Caki2 (cell line): ENCODE measurements at places on chromosomes 2 and 18.

DNA sequence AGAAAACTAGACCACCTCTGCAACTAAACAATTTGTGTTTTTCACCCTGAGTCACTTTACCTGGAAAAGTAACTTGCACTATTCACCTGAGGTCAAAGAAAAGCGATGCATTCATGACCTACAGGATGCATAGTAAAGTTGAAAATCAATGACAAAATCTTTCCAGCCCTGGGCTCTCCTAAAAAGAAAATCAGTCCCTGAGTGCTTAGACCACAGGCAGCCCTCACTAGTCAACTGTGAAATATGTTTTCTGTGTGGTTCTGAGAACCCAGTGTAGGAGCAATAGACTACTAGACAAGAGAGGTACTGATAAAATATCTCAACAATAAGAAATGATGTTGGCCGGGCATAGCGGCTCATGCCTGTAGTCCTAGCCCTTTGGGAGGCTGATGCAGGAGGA, 133.1 kb downstream of the TXNL1 start:
- no peak for DNase-seq

DNA sequence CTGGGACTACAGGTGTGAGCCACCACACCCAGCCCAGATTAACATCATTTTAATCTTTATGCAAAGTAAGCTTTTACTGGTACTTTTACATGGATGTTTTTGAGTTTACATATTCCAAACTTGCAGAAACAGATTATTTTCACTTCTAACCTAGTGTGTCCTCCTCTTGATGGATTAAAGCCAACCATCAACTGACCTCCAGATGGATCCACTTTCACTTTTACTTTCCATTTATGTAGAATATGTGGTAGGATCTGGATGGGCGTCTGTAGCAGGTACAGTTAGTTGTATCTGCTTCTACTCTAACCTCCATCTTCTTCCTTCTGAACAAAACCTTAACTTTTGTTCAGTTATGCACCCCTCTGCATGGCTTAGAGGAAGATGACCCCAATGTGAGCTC, 264.1 kb downstream of the CDH20 start:
- DNase-seq, result no peak

DNA sequence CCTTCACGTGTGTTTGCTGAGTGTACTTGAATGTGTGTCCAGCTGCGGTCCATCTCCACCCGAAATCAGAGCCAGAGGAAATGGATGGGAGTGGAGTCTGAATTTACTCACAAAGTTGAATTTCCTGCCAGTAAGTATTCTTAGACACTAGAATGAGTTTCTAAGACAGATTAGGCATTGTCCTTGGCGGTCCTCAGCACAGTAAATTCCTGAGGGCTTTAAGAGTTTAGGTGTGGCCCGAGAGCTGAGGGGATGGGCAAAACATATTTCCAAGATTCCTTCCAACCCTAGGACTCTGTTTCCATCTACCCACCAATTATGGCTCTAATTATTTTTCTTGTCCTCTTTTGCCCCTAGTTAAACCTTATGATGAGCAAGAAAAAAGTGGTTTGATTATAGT, 90.3 kb upstream of the PHLPP1 start:
- DNase-seq, result no peak

DNA sequence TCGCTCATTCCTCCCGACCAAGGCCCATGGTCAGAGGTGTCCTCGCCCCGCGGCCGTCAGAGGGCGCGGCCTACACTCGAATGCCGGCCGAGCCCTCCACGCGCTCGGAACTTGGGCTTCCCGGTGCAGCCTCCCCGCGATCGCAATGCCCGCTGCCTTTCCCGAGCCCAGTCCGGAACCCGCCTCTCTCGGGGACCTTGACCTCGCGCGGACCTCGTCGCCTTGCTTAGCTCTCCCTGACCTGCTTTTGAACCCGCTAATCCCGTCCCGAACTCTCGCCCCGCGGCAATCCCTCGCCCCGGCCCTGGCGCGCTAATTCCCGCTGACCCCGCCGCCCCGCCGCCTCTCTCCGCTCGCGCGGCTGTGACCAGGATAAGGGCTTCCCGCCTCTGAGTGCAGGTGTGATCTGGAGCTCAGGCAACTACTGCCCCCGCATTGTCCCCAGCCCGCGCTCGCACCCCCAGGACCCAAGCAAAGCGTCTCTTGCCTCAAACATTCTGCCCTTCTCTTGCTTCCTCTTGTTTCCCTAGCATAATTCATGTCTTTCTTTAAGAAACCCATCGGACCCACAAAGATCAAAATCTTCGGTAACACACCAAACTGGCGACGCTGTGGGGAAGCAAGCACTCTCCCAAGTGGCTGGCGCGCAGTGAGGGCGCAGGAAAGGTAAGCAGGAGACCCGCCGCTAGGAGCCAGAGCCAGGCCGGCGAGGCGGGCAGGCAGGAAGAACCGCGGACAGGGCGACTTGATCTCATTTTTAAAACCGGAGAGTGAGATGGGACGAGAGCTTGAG, 46.6 kb upstream of the ATP6V1B1 start:
- DNase-seq, result no peak

- no peak for DNase-seq
These were observed 422.7 kb upstream of the FSHR start for GRCh38 chr2:49577041-49577440.

DNA sequence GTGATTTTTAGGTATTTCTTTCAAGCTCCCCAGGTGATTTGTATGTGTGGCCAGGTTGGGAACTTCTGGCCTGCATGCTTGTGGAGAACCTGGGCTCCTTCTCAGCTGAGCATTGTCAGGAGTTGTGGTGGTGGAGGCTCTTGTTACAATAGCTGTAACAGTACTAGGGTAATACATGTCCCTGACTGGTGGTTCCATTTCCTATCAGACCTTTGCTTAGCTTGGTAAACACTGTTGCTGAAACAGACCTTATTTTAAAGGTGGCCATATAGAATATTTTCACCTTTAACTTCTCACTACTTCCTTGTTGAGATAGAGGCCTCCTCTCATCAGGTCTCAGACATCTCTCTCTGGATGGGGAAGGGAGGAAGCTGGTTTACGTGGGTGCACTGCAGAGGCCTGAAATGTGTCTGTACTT, 79.2 kb downstream of the SETBP1 start:
- no peak for DNase-seq

DNA sequence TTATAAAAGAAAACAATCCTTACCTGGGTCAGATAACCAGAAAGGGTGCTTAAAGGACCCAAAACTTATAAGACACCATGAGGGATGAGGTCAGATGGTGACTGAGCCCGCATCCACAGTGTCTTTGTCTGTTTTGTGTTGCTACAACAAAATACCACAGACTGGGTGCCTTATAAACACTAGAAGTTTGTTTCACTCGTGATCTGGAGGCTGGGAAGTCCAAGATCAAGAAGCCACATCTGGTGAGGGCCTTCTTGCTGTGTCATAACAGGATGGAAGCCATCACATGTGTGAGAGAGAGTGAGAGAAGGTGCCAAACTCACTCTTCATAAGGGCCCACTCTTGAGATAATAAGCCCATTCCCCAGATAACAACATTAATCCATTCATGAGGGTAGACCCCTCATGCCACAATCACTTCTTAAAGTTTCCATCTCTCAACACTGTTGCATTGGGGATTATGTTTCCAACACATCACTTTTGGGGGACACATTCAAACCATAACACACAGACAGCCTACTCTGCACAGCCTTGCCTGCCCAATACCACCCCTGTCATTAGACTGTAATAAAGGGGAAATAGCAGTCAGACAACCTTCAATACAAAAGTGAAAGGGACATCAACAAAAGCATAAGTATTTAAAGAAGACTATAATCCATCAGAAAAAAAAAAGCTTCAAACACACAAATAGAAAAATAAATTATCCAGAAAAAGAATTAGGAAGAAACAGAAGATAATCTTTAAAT, 249.8 kb downstream of the ANAPC1 start:
- no peak for DNase-seq

- DNase-seq, result peak; percentile 48
These were observed 12.5 kb downstream of the NPC1 start for GRCh38 chr18:23573626-23574431.

DNA sequence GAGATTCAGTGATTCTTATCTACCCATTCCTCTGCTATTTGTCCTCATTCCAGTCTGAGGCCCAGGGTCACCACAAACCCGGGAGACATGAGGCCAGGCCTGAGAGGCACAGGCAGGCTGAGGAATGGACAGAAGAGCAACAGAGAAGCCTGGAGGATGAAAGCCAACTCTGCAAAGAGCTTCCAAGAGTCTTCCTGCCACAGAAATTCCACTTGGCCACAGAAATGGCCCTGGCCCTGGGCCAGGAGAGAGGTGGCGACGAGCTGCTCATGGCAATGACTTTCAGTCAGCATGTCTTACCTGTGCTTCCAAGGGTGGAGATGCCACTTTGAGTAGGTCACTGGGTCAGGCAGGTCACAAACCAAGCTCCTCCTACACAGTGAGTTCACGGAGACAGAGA, 155.3 kb upstream of the PKDCC start:
- DNase-seq, result no peak

DNA sequence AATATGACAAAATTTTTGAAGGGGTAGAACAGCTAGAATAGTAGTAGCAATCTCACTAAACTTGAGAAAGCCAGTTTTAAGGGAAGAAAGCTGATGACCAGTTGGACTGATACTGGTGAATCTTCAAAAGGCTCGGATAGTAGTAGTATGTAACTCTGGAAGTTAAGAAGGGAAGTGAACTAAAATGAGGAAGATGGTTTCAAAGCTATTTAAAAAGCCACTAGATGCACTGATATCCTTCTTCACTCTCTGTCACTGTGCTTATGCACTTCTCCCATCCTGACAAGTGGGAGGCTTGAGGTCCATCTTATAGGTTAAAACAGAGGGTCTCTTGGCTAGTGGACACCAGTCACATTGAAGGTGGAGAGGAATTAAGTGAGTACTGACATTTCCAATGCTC, 141.1 kb downstream of the NCOA1 start:
- DNase-seq, result no peak

- DNase-seq, result no peak
These were observed 100.3 kb upstream of the PMAIP1 start for GRCh38 chr18:59799383-59800015.

- DNase-seq, result no peak
These were observed 881 bp downstream of the PIKFYVE start for GRCh38 chr2:208266936-208267335.

DNA sequence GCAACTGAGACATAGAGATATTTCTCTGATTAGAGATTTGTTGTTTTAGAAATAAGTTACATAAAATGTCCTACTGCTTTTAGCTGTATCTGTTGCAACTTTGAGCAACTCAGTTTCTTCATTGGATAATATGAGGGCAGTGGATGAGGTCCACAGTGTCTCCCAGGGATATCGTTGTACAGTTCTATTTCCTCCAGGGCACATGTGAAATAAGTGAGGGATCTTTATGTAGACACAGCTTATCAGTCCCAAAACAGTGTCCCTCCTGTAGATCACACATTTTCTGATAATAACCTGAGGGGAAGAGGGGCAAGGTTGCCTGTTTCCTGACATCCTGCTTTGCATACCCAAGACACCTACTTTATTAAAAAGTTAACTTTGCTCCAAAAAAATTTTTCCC, 1231.2 kb upstream of the ZEB2 start:
- no peak for DNase-seq

DNA sequence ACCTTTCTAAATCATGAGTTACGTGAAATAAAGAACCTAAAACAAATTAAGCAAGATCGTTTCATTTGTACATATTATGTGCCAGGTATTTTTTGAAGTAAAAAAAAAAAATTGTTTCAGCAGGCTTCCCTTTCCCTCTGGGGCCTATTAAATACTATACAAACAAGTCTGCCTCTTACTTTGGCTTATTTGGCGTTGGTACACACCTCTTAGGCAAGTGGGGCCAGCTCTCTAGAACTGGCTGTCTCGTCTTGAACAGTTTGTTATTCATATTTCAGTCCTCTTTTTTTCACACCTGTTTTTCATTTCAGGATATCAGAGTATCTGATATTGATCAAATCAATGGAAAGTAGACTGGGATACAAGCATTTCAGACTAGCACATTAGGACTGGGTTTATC, 27.4 kb upstream of the PPP3R1 start:
- no peak for DNase-seq

GRCh38 chr18:75142677-75143076, 66.3 kb downstream of the PTGR3 start:
- DNase-seq, result no peak

DNA sequence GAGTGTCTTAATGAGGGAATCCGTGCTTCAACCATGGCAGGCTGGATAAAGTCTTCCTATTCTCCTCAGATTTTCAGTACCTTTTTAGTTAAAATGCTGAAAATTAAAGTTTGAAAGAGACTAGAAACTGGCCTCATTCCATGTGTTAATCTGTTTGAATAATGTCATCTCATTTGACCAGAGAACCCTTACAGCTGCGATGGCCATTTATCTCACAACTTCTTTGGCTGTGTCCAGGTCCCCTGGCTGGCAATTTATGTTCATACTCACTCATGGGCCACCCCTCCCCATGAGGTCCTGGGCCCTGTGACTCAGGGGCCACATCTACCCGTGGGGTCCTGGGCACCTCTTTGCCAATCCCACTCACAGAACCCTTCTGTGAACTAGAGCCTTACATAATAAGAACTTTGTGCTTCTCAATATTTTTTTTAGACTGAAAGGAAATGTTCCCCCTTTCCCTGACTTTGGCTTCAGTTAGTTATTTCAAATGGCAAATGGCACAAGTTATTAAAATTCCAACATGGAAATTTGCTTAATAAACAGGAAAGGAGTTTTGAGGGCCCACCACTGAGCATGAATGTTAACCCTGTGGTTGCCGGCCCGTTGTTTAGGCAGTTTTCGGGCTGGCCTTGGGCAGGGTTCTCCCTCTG, 134.6 kb downstream of the UXS1 start:
- no peak for DNase-seq

DNA sequence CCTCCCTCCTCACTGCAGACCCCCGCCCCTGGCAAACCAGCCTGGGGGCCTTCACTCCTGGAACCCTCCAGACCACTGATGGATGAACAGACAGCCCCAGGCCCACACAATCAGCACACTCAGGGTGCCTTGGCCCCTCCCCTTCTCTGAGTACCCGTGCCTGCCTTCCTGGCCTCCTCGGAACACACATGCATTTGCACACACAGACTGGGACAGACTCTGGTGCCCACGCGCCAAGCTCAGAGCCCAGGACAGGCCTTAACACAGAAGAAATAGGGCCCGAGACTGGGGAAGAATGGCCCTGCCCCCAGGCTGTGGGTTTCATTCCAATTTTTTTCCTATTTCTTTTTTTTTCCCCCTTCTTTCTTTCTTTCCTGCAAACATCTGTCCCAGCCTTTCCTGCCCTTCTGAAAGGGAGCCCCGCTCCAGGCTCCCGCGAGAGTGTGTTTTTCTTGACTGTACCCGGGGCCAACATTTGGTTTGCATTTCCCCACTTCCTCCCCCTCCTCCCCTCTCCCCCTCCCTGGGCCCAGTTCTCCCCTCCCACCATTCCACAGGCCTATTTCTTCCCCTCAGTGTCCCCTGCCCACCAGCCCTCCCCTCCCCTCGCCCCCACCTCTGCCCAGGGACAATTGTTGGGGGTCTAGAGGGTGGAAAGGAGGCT, 618 bp upstream of the TNS1 start:
- DNase-seq, result no peak
